ENCODE measurements at places on chromosomes 7 and 10.

DNA sequence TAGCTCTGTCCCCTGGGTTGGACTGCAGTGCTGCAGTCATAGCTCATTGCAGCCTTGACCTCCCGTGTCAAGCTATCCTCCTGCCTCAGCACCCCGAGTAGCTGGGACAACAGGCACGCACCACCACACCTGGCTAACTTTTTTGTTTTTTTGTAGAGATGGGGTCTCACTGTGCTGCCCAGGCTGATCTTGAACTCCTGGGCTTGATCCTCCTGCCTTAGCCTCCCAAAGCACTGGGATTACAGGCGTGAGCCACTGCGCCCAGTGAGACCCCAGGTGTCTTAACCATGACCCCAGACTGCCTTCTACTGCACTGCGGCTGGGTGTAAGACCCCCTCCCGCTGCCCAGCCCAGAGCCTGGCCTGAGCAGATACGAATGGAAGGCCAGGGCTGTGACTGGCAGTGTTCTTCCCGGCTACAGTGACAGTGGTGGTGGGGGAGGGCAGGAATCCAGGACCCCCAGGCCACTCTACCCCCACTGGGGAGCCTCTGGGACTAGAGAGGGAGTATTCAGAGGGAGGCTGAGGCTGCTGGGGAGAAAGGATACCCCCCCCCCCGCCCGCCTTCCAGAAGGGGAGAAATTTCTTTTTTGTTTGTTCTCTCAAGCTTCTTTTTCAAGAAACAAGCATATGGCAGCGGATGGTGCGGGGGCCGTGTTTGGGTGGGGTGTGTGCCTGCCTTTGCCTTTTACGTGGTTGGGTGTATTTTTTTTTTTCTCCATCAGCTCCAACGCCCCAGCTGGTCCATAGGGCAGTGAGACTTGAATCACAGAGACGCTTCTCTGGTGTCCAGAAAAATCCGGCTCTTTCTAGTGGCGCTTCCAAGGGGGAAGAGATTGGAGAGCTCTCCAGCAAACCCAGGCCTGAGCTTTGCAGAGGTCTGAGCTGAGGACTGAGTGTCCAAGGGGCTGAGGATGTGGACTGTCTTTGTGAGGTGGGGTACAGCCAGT lies 36.6 kb downstream of the GTF2IRD1 start:
- no peak for DNase-seq

DNA sequence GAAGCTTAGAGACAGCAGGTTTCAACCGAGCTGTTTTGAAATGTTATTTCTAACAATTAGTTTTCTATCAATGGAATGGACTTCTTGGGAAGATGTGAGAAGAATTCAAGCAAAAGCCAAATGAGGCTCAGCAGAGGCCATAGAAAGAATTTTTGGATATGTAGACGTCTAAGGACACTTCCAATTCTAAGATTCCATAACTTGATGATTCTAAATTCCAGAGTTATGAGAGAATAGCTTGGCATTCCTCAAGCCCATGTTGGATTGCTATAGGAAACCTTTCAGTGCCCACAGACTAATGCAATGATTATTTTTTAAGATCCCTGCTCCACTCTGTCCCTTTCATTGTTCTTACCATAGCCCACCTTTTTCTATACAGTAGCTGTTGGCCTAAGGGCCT lies 77.2 kb upstream of the PALS2 start:
- DNase-seq = no peak

DNA sequence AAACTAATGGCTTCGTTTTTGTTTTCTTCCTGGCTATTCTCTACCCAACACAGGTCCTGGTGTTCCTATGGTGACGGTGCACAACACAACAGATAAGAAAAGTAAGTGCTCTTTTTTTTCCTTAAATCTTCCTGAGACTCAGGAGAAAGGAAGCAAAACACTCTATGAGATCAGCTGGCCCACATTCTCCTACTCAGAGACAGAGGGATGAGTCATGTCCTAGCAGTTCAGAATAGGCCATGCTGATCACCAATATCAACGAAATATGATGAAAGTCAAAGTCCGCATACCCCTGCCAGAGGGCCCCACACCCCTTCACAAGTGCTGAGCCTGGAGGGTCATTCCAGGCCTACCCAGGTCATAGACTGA lies 149.2 kb downstream of the PAXIP1 start:
- no peak for DNase-seq

DNA sequence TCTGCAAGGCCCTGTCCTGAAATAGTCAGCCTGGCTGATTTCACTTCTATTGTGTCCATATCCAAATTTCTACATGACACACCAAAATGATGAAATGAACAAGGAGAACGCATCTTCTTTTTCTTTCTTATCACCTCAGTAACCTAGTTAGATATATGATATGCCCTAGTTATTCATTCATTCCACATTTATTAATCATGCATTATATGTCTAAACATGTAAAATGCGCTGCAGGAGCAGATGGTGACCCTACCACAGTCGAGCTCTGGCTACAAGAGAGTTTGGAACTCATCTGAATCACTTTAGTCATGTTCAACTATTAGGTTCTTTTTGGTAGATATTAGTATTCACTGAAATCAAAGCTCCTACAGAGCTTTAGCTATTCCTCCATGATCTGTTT lies 31.8 kb upstream of the VPS41 start:
- no peak for DNase-seq

- no peak for DNase-seq
These were observed 104.6 kb downstream of the PON1 start for GRCh38 chr7:95219721-95220120.

GRCh38 chr10:59631237-59631636 lies 78.4 kb downstream of the SLC16A9 start:
- DNase-seq = no peak
